ENCODE measurements at places on chromosomes 11 and 22.

DNA sequence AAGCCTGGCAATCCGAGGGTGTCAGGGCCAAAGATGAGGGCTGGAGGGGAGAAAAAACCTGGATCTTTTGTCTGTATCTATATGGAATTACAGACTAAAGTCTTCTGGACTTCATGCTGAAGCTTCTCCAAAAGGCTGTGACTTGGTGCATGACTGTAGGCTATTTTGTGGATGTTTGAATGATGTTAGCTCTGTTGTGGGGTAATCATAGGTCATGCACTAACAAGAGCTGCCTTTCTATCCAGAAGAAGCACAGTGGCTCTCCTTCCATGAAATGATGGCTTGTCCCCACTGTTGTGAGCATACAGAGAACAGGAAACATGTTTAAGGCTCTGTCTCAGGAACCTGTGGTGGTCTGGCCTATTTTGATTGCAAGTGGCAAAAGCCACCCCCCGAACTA lies 263.3 kb upstream of the PLET1 start:
- DNase-seq = no peak

GRCh38 chr11:206526-207207 lies 532 bp downstream of the BET1L start:
- DNase-seq = no peak

DNA sequence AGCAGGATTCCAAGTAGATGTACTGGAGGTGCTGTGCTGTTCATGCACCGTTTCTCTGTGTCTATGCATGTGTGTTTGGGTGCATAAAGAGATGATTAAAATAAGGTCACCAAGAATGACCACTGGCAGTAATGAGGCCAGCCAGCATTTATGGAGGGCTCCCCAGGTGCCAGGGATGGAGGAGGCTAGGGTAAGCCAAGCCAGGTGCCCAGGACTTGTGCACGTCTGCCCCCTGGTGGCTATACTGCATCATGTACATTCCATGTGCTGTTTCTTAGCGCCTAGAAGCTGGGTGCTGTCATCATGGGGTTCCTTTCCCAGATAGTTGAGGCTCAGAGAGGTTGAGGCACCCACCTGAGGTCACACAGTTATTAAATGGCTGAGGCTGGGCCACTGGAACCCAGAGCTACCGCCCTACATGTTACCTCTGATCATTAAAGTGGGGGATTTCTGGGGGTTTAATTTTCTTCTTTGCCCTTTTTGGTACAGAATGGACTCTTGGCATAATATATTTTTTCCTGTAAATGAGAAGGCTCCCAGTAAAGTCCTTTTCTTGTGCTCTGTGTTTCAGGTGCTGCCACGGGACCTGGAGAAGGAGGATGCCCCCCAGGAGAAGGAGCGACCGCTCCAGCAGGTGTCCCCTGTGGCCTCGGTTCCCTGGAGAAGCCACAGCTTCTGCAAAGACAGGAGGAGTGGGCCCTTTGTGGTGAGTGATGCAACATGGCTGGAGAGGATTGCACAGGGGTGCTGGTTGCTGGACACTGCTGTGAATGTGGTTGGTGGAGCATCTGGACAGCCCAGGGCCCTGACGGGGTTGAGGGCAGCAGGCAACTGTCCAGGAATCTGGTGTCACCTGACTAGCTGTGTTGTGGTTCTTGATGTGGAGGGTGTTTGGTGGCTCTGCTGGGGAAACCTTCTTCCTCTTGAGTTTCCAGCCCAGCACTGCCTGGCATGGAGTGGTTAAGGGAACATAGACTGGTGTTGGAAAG lies 96.4 kb downstream of the KIAA1671 start:
- peak; percentile 84 for DNase-seq

- no peak for DNase-seq
Measured at GRCh38 chr22:21003782-21004181, 1.9 kb upstream of the THAP7 start.

Measured in HuH-7.5 (cell line).